ENCODE measurements at places on chromosomes 3 and 15.

DNA sequence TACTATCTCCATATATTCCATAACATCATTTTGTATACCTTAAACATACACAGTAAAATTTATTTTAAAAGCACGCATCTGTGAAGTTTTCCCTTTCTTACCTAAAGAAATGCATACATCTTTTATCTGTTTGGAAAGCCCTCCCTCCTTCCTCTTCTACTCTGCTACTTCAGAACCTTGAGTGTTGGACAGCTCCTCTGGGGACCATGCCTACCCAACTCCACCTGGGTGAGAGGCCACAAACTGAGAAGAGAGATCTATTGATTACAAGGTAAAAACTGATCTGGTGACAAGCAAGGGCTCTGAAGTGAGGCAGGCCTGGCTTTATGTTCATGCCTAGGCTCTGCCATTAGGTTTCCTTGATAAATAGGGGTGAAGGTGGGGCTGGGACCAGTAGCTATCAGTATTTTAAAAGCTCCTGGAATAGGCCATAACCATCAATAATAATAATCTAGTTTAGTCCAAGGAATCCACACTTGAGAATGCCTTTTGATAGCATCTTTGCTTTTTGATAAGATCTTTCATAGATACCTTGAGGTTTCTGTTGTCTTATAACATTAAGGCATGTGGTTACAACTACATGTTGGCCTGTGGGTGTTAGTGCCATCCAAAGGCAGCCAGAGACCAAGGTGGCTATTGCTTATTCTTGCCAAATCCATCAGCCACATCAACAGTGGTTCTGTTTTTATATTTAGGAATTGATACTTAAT lies 148.8 kb downstream of the KCNMB2 start:
- DNase-seq, result peak; percentile 17

GRCh38 chr3:157475921-157476414 lies 27.2 kb downstream of the VEPH1 start:
- no peak for DNase-seq

DNA sequence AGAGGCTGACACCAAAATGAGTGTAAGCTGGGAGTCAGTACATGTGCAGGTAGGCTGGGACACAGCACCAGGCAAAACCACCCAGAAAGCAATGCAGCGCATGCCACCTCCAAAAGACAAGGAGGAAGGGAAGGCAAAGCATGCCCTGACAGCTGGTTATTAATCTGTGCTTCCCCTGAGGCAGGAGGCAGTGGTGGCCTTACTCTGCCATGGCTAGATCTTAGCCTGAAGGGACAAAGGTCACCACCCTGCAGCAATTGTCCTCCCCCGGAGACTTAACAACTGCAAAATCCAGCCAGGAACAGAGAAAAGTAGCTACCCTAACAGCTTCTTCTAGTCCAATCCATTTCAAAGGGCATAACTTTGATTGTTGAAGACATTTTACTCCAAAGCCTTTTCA lies 73.7 kb downstream of the PLD1 start:
- DNase-seq, result no peak

DNA sequence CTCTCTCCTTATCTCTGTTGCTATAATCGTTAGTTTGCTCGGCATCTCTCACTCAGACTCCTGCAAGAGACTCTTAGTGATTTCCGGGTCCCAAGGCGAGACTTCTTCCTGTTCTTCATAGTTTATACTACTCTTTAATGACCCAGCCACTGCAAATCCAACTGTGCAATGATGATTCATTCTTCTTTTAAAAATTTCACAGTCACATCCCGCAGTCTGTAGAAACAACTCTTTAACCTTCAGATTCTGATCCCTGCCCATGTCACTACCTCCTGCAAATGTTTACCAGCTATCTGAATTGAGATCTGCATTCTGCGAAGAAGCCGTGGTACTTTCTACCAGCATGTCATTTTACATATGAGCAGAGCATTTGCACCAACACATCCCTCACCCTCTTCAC lies 2.8 kb upstream of the VGLL3 start:
- no peak for DNase-seq

DNA sequence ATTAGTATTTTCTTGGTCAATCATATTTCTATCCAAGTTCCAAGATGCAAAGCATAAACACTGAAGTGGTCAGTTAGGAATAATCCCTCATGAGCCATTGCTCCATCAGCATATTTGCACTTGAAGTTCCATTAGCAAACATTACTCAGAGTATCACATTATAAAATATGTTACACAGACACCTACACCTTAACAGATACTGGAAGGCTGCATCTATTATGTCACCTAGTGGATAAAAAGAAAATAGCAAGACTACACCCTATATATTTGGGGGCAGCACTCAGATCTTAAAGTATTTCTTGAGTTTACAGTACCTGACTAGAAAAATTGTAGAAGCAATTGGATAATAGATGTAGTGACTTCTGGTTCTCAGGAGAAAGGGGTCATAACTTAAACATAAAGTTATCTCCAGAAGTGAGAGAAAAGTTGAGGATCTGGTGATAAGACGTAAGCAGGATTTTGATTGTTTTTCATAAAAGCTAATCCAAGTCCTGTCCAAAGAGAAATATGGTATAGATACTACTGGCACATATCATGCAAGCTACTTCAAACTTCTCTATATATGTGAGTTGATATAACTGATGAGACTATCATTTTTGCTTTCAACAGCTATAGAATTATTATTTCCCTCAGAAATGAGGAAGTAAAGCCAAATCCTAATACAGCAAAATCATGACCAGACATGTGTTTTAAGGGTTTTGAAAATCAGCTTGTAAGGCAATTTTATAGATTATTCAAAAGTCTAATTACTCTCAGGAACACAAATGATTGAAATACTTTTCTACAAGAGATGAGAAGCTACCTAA lies 422.2 kb downstream of the GBE1 start:
- peak; percentile 55 for DNase-seq

GRCh38 chr3:132254076-132254755 lies 63.0 kb upstream of the ACP3 start:
- no peak for DNase-seq

DNA sequence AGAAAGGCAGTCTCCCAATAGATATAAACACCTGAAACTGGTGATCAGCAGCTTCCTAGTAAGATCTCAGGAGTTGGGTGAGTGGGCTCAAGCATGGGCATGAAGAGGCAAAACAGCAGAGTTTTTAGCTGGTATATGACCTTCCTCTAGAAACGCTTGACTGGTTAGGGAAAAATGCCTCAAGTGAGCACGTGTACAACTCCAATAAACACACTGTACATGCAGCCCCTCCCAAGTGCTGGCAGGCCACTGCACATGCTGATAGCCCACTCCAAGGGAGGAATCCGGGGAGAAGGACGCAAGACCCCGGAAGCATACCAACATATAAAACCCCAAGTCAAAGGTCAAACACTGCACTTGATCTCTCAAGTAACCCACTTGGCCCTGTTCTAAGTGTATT lies 143.0 kb downstream of the FMN1 start:
- no peak for DNase-seq

DNA sequence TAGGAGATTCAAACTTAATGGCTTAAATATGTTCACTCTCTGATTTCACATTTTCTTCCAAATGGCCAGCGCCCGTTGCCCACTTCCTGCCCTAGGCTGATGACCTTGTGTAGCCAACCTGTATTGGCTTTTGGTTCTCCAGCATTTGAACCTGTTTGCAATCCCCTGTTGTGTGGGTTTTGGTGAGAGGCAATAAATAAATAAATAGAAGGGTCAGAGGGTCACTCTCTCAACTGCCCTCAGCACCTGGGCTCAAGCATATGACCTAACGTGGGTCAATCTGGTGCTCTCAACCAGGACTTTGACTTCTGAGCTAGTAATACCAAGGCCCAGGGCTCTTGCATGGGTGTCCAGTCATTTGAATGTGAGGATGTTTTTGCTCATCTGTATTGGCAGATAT lies 1.8 kb upstream of the SRP14 start:
- DNase-seq, result no peak

DNA sequence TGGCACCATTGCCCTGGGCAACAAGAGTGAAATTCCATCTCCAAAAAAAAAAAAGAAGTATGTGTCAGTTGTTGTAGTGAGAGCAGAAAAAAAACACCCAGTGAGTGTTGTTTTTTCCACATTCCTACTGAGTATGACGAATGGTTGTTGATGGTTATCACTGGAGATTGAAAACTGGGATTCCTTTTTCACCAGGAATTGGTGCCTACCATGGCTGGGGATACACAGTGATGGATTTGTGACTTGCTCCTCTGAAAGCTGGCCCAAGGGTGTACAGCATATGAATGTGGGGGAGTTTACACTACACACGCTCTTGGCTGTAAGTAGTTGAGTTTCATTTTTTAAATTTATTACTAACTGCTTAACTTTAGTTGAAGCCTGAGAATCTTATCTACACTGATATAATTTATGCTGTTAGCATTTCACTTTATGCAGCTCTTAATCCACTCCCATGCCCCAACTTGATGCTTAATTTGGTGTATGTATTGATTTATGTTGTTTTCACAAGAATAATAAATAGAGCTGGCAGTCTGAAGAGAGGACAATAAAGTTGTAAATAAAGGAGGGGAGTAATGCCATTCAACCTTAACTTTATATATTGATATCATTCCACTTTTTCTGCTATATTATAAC lies 56.0 kb upstream of the MME start:
- DNase-seq, result no peak

DNA sequence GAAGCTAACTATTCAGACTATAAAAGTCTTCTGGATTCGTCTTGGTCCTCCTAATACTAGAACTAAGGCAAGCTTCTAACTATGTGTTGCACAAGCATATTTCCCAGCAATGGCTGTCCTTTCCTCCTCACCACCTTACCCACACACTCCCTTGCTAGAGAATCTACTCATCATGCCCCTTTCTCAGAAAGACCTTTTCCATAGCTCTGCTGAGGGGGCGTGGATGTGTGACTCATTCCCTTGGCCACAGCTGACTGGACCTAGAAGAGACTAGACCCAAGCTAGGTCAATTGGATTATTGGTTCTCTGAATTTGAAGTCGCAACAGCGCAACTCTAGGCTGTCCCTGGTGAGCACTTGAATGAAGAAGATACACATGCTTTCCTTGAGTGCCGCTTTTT lies 47.1 kb downstream of the ERC2 start:
- DNase-seq, result no peak

DNA sequence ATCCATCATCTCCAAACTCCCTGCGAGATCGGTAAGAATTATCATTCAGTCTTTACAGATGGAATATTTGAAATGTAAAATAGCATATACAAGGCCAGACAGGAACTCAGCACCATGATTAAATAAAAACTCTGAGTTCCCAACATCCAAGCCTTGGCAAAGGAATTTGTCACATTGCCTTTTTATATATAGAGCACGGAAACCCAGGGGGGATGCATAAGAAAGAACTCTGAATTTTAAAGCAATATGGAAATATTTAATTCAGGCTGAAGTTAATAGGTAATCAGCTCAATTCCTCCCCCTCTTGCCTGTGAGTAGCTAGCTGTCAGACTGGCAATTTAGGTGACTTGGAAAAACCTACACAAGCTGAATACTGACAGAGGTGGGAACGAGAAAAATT lies 217.9 kb upstream of the KCNMB2 start:
- DNase-seq, result no peak

DNA sequence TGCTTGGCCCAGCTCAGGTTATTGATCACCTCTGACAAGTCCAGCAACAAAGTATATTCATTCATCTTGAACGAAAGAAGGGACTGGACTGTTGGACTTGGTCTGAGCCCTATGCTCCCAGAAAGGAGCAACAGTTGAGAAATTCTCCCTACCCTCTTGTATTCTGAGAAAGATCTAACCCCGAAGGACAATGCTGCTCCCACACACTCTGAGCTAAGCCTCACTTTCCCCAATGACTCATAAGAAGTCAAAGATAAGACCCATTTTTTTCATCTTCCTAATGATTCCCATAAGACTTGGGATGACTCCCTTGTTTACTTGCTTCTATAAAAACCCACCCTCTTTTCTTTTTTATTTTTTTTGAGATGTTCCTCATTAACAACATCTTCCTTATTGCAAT lies 549.4 kb upstream of the MDFIC2 start:
- DNase-seq, result no peak

- DNase-seq, result no peak
These were observed 76.5 kb upstream of the SPRED1 start for GRCh38 chr15:38176155-38176554.

GRCh38 chr15:39579487-39580116 lies 1.3 kb upstream of the THBS1 start:
- no peak for DNase-seq

- peak; percentile 92 for DNase-seq
These were observed 14.3 kb downstream of the RHOA start for GRCh38 chr3:49397470-49397869.

DNA sequence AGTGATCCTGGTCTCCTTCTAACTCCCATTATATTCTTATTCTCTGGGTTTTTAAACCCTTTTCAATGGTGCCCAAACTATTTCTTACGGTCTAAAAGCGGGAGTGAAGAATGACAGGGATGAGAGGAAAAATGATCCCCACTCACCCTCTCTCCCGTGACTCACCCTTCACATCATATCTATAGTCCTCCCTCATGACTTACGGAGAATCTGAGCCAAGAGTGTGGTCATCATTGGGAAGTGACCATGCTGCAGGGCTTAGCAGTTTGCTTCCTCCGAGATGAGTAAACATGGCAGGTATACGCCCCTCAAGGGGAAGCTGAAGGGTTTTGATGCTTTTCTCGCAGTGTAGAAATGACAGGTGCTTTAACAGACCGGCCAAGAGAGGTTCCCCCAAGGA lies 274.0 kb downstream of the RYR3 start:
- no peak for DNase-seq

DNA sequence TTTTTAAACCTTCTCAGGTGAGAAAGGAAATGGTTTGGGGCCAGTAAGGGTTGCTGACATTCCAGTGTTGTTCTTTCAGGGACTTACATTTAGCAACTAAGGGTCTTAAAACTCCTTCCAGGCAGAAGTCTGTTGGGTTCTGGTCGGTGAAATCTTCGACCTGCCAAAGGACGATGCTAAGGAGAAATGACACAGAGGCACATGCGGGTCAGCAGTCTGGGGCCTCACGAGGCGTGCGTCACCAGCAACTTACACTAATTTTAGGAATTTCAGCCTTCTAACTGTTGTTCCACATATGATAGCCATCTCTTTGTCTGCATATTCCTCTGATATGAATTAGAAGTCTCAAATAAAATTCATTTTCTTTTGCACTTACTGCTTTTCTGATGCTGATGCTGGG lies 64.1 kb upstream of the TMEM108 start:
- no peak for DNase-seq

DNA sequence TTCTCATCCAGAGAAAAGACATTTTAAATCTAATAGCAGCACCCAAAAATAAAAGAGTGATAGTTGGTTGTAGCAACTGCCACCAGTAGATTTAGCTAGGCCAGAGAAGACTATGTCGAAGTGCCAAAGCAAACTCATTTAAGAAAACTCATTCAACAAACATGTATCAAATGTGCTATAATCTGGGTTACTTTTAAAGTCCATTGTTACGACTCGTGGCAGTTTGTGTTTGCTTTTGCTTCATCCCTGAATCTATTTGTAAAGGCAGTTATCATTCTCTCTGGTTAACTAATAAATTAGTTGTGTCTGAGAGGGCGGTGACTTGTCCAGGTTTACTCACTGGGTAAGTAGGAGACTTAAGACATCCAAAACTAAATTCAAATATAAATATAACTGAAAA lies 159.4 kb downstream of the ZIC4 start:
- DNase-seq, result no peak

Measured in hematopoietic multipotent progenitor cell treated with erythropoietin and hydrocortisone succinate and interleukin-3 and kit ligand, for 6 days (in vitro differentiated cells).